ENCODE measurements at places on chromosomes 6 and 20.

DNA sequence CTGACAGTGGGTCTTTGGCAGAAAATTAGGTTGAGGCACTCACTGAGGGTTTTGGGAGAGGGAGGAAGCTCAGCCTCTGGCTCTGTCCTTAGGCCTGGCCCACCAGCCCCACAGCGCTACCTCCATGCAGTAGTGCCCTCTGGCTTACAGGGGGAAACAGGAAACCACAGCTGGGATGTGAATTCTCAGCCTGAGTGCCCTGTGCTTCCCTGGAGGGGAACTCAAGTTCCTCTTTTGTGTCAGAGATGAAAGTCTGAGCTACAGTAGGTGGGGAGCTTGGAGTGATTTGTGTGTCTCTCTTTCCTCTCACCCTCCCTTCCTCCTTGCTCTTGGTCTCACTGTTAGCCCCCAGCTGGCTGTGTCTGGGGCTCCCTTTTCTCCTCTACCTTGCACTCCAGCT is 48.2 kb upstream of the BLCAP start:
- DNase-seq: no peak

- DNase-seq: no peak
These were observed 31.0 kb upstream of the ASIP start for GRCh38 chr20:34210271-34210670.

DNA sequence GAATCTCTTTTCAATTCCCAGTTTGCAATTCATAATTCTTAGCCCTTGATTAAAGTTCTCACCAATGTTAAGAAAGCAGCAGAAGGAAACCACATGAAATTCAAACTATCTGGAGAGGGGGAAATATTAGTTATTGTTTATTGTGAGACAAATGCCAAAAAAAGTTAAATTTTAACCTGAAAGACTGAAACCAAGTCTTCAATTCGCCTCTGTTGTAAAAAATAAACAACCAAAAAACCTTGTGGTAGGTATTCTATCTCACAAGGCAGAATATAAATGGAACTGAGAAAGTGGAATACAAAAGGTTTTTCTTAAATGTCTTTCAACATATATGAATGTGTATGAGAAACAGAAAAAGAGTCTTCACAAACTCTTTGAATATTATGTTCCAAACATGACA is 24.8 kb downstream of the TMX4 start:
- no peak for DNase-seq

DNA sequence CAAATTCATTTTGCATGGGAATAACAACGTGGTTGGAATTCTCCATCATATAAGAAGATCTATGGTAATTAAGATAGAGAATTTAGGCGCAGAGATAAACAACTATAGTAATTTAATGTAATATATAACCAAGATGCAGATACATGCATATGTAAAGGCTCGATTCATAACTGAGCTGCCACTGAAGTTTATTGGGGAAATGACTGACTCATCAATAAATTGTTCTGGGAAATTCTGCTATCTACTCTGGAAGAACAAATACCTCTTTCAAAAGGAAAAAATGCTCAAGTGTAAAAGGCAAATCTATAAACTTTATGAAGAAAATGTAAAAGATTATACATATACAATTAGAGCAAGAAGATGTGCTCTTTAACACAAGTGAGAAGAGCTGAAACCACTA is 596.4 kb downstream of the MMUT start:
- no peak for DNase-seq

GRCh38 chr6:81608776-81609175 is 143.7 kb downstream of the TENT5A start:
- no peak for DNase-seq

- DNase-seq: no peak
These were observed 69.2 kb upstream of the SMIM29 start for GRCh38 chr6:34317882-34318498.

DNA sequence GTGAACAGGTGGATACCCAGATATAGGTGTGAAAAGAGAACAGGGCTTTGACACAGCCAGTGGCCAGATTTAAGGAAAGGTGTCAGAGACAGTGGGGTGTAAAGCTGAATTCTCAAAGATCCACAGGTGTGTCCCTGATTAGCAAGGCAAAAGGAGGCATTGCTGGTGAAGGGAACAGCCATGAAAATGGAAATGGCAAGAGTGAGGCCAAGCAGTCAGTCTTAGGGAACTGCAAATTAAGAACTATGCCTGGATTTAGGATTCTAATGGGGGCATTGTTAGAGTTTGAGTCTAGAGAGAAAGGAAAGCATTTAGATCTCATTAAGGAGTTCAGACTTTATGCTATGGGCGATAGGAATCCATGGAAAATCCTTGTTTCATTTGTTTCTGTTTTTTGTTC is 789.2 kb downstream of the MAFB start:
- DNase-seq: no peak

- no peak for DNase-seq
These were observed 319.6 kb downstream of the CDKAL1 start for GRCh38 chr6:20853828-20854227.

DNA sequence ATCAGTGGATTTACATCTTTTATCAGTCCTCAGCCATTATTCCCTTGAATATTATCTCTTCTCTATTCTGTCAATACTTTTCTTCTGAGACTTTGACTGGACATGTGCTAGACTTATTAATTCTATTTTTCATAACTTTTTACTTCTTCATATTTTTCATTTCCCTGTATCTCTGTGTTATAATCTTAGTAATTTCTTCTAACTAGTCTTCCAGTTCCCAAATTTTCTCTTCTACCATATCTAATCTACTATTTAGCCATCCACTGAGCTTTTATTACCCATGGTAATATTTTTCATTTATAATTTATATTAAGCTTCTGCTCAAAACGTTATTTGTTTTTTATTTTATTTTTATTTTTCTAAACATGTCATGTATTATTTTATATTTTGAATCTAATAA is 13.1 kb upstream of the FNDC1 start:
- no peak for DNase-seq

Measured in hippocampal formation (tissue), 2 donors.